ENCODE measurements at places on chromosomes 2 and 18. TPM values are rescaled to one million over a fixed set of nuclear protein-coding genes. Genes with fewer than 3 reads are reported as not detected.
A peak's percentile ranks its signal among the peaks of the same experiment; 100 is the strongest.

DNA sequence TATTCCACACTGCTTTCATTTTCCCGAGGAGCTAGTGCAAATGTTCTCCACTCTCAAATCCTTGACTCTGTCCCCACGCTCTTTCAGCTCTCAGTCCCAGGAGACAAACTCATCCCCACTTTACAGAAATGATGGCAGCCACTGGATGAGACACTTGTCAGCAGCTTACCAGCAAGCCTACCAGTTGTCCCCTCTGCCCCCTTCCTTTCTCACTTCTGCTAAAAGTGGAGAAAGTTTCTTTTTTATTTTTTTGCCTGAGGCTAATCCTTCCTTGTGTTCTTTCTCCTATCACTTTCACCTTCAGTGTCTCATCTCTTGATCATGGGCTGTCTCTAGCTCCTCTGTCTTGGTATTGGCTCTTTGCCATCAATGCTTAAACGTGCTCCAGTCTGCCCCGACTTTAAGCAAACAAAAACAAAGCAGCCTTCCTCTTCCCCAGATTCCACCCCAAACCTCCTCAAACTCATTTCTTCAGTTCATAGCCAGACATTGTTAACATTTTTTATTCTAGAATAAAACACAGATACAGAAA is 64.5 kb downstream of the TTC32 start:
- H3K4me3 ChIP-seq = no peak overlapping the region
- no peak for DNase-seq
- no peaks in the 10 kb centered on the region for H3K27me3 ChIP-seq
- H3K27ac ChIP-seq = no peak overlapping the region
- no peaks in the 10 kb centered on the region for H3K4me1 ChIP-seq

DNA sequence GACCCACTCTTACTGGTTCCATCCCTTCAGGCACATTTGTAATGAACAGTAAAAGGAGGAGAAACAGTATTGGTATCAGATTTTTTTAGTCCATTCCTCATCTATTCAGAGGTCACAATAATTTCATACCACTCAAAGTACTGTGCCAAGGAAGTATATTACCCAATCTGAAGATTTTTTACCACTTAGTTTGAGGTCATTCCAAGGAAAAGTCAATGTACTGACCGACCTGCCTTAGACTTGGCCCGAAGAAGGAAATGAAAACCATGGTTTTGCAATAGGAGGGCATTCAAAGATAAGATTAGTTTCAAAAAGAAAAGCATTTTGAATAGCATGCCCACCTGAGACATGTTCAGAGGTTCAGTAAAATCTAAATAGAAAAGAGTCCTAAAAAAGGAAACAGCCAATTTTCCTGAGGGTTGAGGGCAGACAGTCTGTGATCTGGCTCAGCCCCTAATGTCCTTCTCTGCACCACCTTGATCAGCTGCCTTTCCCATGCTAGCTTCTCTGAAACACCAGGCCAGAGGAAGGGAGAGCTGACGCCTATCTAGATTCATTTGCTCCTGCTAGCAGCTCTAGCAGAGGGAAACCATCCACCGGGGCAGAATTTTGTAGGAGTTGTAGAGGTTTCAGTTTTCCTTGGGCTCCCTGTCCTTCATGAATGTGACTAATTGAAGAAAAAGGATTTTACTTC is 107.3 kb upstream of the FZD5 start:
- H3K4me3 ChIP-seq = no peak overlapping the region
- no peak for DNase-seq
- no peak overlapping the region for H3K27ac ChIP-seq
- no peaks in the 10 kb centered on the region for H3K36me3 ChIP-seq
- H3K4me1 ChIP-seq = peaks cover 7% of the 10 kb centered on the region

DNA sequence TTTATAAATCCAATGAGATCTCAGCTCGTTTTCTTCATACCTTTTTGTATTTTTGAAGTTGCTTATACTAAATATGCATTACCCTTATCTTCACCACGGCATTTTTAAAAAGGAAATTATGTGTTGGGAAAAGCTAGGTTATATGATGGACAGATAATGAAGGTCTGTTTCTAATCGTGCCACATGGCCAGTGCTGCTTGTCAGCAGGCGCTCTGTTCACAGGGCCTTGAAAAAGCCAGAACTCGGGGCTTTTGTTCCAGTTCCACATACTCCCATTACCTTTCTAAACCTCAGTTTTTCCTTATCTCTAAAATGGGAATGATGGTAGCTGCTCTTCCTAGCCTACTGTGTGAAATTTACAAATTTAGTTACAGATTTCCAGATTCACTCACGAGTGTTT is 42.0 kb downstream of the EPAS1 start:
- no peaks in the 10 kb centered on the region for H3K27me3 ChIP-seq
- no peak for DNase-seq
- no peak overlapping the region for H3K27ac ChIP-seq
- H3K36me3 ChIP-seq = no peaks in the 10 kb centered on the region
- peaks cover 89% of the 10 kb centered on the region for H3K4me1 ChIP-seq
- H3K4me3 ChIP-seq = no peak overlapping the region

DNA sequence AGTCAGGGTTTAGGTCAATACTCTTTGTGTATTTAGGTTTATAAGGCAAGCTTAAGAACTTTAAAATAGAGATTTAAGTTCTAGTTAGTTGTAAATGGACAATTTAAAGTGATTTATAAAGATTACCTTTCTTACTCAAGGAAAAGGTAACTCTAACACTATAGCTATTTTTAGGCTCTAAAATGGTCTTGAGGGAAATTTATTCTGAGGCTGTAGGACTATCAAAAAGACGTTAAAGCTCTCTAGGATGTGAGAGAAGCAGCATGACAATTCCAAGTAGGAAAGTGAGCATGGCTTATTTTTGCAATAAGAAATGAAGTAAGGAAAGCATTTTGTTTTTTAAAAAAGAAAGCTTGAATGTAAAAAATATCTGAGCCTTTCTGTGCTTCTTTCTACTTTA is 78.1 kb downstream of the ZDBF2 start:
- DNase-seq = no peak
- H3K27me3 ChIP-seq = no peaks in the 10 kb centered on the region
- H3K36me3 ChIP-seq = no peaks in the 10 kb centered on the region
- no peak overlapping the region for H3K27ac ChIP-seq
- no peak overlapping the region for H3K4me3 ChIP-seq

DNA sequence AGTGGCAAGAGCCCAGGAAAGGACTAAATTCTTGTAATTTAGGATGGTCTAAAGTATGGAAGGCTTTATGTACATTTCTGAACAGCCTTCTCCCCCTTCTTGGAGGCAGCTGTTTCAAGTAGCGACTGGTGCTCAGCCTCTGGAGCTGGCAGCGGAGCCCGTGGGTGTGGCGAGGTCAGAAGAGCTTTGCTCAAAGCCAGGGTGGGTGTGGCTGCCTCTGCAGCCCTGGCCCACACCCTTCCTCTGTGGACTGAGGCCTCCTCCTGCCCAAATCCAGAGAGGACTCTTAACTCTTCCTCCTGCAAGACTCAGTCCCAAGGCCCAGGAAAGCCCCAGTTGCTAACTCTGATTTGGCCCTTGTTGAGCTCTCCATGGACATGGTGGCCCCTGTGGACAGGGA is 202.1 kb upstream of the REV1 start:
- H3K36me3 ChIP-seq = no peaks in the 10 kb centered on the region
- H3K4me3 ChIP-seq = peak overlapping the region; percentile 10
- H3K27ac ChIP-seq = no peak overlapping the region

- H3K36me3 ChIP-seq = peaks cover 23% of the 10 kb centered on the region
- peaks cover 25% of the 10 kb centered on the region for H3K4me1 ChIP-seq
- no peak overlapping the region for H3K4me3 ChIP-seq
- H3K27ac ChIP-seq = no peak overlapping the region
Observed at GRCh38 chr2:178732913-178733312, 74.3 kb downstream of the TTN start.

- H3K27me3 ChIP-seq = no peaks in the 10 kb centered on the region
- no peak for DNase-seq
- H3K4me3 ChIP-seq = no peak overlapping the region
- no peak overlapping the region for H3K27ac ChIP-seq
- H3K4me1 ChIP-seq = peaks cover 17% of the 10 kb centered on the region
- H3K36me3 ChIP-seq = no peaks in the 10 kb centered on the region
Observed at GRCh38 chr2:46071074-46071473, 226.1 kb upstream of the EPAS1 start.

- H3K36me3 ChIP-seq = peaks cover 30% of the 10 kb centered on the region
- no peaks in the 10 kb centered on the region for H3K4me1 ChIP-seq
- no peak for DNase-seq
- no peak overlapping the region for H3K27ac ChIP-seq
- H3K4me3 ChIP-seq = no peak overlapping the region
Observed at GRCh38 chr18:13621886-13622619, 104.3 kb downstream of the FAM210A start.

- peak; percentile 55 for DNase-seq
- H3K4me1 ChIP-seq = peaks cover 50% of the 10 kb centered on the region
Observed at GRCh38 chr2:73987109-73987947, 2.6 kb downstream of the TET3 start.

GRCh38 chr2:159249990-159250715 is 36.4 kb downstream of the WDSUB1 start:
- no peak for DNase-seq
- H3K4me1 ChIP-seq = peaks cover 24% of the 10 kb centered on the region
- no peaks in the 10 kb centered on the region for H3K27me3 ChIP-seq
- H3K4me3 ChIP-seq = peak overlapping the region; percentile 3

GRCh38 chr18:42773870-42774269 is 341.6 kb downstream of the RIT2 start:
- no peak for DNase-seq
- no peak overlapping the region for H3K27ac ChIP-seq
- no peak overlapping the region for H3K4me3 ChIP-seq

DNA sequence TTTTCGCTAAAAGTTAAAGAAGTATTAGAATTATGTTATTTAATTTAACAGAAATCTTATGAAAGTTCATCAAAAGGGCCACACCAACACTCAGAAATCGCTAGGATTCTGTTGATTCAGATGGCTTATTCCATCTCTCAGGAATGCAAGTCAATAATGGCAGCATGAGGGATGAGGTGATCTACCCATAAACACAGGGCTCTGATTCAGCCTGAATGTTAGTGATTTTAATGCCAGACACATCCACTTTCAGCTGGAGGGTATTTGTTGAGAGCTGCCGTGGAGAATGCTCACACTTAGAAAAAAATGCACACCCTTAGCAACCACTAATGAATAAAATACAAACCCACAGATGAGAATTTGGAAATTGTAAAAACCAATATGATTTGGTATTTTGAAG is 173.3 kb upstream of the ERBB4 start:
- no peak overlapping the region for H3K4me3 ChIP-seq
- no peaks in the 10 kb centered on the region for H3K4me1 ChIP-seq
- DNase-seq = no peak
- no peaks in the 10 kb centered on the region for H3K36me3 ChIP-seq
- no peak overlapping the region for H3K27ac ChIP-seq

DNA sequence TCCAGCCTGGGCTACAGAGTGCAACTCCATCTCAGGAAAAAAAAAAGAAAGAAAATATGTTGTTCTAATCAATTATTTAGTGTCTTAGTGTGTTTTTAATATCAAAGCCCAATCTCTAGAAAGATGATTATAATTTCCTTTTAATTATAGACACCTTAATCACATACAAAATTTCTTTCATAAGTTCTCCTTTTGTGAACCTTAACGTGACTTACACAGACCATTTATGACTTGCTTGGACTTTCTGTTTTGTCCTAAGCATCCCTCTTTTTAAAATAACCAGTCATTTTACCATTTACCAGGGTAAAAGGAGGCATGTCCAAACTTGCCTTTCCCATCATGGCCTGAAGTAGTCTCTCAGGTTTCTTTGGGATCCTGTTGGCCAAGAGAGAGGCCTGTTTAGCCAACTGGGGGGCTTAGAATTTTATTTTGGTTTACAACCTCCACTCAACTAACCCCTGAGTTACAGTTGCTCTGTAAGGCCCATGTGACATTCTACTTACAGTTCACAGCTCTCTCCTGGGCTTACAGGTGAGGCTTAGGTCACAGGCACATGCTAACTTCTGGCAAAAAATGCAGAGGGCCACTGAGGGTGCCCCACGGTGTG is 23.9 kb upstream of the GPR155 start:
- H3K4me3 ChIP-seq = no peak overlapping the region
- H3K27me3 ChIP-seq = no peaks in the 10 kb centered on the region
- H3K4me1 ChIP-seq = no peaks in the 10 kb centered on the region
- H3K27ac ChIP-seq = no peak overlapping the region

- H3K4me3 ChIP-seq = no peak overlapping the region
- no peak for DNase-seq
- no peaks in the 10 kb centered on the region for H3K36me3 ChIP-seq
- peaks cover 25% of the 10 kb centered on the region for H3K4me1 ChIP-seq
- H3K27me3 ChIP-seq = no peaks in the 10 kb centered on the region
Observed at GRCh38 chr2:148680462-148680861, 35.9 kb downstream of the EPC2 start.

- no peak for DNase-seq
- no peak overlapping the region for H3K4me3 ChIP-seq
- H3K27me3 ChIP-seq = no peaks in the 10 kb centered on the region
- H3K36me3 ChIP-seq = no peaks in the 10 kb centered on the region
Observed at GRCh38 chr2:13558368-13558767, 841.6 kb downstream of the TRIB2 start.

DNA sequence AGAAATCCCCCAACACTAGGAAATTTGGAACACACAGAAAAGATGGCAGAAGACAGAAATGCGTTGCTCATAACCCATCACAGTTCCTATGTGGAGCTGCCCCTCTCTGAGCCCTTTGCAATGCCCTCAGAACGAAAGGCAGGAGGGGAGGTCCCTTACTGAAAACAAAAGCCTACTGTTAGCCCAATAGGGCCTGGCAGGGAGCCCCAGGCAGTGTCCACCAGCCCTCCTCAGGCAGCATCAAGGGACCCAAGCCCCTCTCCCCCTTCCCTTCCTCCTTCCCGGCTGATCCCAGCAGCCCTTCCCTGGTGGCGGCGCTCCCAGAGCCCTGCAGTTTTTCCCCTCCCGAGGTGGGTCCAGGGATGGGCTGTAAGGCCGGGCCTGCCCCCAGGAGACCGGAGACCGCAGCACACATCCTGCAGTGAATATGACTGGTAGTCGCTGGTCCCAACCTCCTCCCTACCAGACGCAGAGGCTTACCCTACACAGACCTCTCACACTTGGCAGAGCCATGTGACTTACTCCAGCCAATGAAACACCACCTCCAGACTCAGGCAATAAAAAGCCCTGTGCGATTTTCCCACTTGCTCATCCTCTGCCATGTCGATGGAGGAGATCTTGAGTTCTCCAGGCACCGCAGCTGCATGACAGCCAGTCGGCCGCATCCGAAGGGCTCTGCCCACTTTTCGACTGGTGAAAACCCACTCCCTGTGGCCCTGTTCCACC is 19.4 kb upstream of the DUSP2 start:
- no peaks in the 10 kb centered on the region for H3K27me3 ChIP-seq
- H3K36me3 ChIP-seq = no peaks in the 10 kb centered on the region
- DNase-seq = no peak
- no peaks in the 10 kb centered on the region for H3K4me1 ChIP-seq
- H3K27ac ChIP-seq = no peak overlapping the region

GRCh38 chr2:240901986-240902614 is 4.0 kb upstream of the CROCC2 start:
- no peaks in the 10 kb centered on the region for H3K27me3 ChIP-seq
- no peak overlapping the region for H3K27ac ChIP-seq
- H3K36me3 ChIP-seq = no peaks in the 10 kb centered on the region
- peaks cover 25% of the 10 kb centered on the region for H3K4me1 ChIP-seq

- DNase-seq = no peak
- H3K36me3 ChIP-seq = no peaks in the 10 kb centered on the region
- no peaks in the 10 kb centered on the region for H3K27me3 ChIP-seq
- no peak overlapping the region for H3K27ac ChIP-seq
- no peaks in the 10 kb centered on the region for H3K4me1 ChIP-seq
Observed at GRCh38 chr2:55772109-55772980, 78.7 kb upstream of the PNPT1 start.

The IL1RL2 gene
- 0.62 TPM for total RNA-seq

The LCT gene
- total RNA-seq = not detected

The GALR1 gene
- not detected for total RNA-seq

The IGFBP5 gene
- total RNA-seq = 187 TPM

The FLACC1 gene
- total RNA-seq = 6.5 TPM

The SKOR2 gene
- total RNA-seq = not detected

The ARMC9 gene
- 3.4 TPM for total RNA-seq

The SMC6 gene
- total RNA-seq = 14.7 TPM

Measured in heart right ventricle (tissue), 16 donors.